ENCODE measurements at places on chromosomes 16 and 17. TPM values are rescaled to one million over a fixed set of nuclear protein-coding genes. Genes with fewer than 3 reads are reported as not detected.

Gene ZFHX3
- polyA plus RNA-seq: 2.3 TPM

Gene CES3
- polyA plus RNA-seq: 7.8 TPM

Gene TMEM204
- 49.5 TPM for polyA plus RNA-seq

GRCh38 chr16:85752511-85753420 lies 1.9 kb upstream of the C16orf74 start:
- H3K4me3 ChIP-seq: no peak overlapping the region
- H3K4me1 ChIP-seq: peaks cover 7% of the 10 kb centered on the region
- no peak for DNase-seq
- H3K27me3 ChIP-seq: no peaks in the 10 kb centered on the region

DNA sequence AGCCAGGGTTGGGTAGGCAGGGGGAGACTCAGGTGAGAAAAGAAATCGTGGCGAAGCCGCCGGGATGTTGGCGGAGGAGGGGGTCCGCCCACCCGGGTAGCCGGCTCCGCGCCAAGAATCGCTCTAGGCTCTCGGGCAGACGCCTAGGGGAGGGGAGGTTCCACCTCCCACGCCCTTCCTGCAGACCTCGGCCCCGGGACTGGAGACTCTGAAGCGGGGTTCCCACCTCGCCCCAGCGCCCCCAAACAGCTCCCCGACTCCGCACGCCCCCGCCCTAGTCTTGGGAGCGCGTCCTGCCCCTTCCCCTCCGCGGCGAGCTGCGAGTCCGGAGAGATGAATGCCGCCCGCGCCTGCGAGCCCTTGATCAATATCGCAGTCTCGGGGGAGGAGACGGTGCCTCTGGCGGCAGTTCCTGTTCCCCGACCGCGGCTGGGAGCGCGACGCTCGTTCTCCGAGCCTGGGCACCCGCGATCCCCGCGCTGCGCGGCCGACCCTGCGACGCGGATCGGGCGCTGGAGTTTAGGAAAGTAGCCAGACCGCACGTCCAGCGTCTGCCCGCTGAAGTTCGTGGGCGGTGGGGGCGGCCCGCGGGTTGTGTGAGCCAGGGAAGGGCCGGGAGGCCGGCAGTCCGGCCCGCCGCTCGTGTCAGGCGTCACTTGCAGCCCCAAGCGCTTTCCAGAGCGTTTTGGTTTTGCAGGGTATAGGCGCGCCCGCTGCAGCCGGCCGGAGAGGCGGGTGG lies 790 bp downstream of the CRHR1 start:
- no peak overlapping the region for H3K27ac ChIP-seq
- H3K4me1 ChIP-seq: no peaks in the 10 kb centered on the region
- H3K4me3 ChIP-seq: peak overlapping the region; percentile 32

DNA sequence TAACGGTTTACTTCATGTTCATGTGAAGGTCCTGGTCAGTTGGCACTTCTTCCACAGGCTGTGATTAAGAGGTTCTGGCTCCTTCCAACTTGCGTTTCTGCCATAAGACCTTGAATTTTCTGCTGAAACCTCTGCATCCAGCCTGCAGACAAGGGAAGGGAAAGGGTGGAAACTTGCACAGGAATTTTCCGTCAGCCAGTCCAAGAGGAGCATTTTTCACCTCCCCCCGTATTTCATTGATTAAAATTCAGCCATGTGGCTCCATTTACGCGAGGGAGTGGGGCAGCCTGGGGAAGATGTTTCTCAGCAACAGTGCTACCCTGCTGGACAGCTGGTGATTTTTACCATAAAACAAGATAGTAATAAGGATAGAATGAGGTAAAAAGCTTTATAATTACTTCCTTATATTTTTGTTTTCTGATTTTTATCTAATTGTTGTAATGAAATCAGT lies 101.5 kb upstream of the SMIM36 start:
- no peaks in the 10 kb centered on the region for H3K27me3 ChIP-seq
- no peaks in the 10 kb centered on the region for H3K36me3 ChIP-seq
- H3K27ac ChIP-seq: no peak overlapping the region
- no peaks in the 10 kb centered on the region for H3K4me1 ChIP-seq
- H3K4me3 ChIP-seq: no peak overlapping the region

DNA sequence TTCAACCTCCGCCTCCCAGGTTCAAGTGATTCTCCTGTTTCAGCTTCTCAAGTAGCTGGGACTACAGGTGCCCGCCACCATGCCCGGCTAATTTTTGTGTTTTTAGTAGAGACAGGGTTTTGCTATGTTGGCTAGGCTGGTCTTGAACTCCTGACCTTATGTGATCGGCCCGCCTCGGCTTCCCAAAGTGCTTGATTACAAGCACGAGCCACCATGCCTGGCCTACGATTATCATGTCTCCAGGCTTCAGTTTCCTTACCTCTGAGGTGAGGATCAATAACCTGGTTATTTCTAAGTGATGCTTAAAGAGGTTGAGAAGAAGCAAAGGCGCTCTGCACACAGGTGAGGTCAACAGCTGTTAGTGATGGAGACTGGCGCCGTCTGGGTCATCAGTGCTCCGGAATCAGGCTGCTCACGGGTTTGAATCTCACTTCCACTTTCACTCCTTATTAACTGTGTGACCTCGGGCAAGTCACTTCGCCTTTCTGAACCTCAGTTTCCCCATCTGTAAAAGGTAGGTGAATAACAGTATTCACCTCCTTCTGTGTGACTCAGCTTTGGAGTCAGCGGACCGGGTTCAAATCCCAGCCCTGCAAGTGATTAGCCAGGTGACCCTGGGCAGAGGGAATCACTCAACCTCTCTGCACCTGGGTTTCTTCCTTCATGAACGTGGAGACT lies 745 bp upstream of the ABCC1 start:
- H3K36me3 ChIP-seq: no peaks in the 10 kb centered on the region
- no peaks in the 10 kb centered on the region for H3K27me3 ChIP-seq
- H3K27ac ChIP-seq: no peak overlapping the region
- H3K4me3 ChIP-seq: peak overlapping the region; percentile 82

DNA sequence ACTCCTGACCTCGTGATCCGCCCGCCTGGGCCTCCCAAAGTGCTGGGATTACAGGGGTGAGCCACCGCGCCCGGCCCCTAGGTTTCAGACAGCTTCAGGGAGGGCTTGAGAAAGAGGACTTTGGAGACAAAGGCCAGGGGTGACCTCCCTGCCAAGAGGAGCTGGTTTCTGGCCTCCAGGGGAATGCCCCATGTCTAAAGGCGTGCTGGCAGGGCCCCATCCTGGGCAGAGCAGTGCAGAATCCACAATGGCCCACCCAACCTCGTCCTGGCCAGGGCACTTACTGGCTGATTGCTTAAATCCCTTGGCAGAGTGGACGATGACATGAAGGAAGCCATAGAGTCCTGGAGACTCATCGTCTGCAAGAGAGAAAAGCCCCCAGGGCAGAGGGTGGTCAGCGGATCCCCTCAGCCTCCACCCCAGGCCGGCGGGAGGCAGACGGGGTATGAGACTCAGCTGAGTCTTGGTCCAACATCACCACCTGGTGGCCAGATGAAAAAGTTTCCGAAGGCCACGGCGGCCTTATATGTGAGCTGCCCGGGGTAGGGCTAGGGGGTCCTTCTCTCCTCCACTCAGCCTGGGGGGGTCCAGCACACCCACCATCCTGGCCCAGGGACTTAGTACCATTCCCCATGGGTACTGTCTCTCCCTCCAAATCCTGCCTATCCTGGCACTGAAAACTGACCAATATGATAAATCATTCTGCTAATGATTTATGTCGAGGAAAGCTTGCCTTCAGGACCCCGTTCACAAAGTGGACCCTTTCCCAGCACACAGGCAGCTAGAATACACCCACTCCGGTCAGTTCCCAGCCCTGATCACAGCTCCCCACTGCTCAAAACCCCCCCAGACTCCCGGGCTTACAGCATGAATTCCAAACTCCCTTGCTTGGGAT lies 59.1 kb downstream of the TIMM22 start:
- DNase-seq: peak; percentile 82
- H3K27ac ChIP-seq: no peak overlapping the region
- no peaks in the 10 kb centered on the region for H3K36me3 ChIP-seq
- H3K27me3 ChIP-seq: no peaks in the 10 kb centered on the region
- no peaks in the 10 kb centered on the region for H3K4me1 ChIP-seq
- H3K4me3 ChIP-seq: no peak overlapping the region

Data from kidney (tissue), 22 donors.